Hematopoietic multipotent progenitor cell (in vitro differentiated cells): ENCODE measurements at places on chromosomes 13 and 19. TPM values are rescaled to one million over a fixed set of nuclear protein-coding genes. Genes with fewer than 3 reads are reported as not detected.

The RYR1 gene
- total RNA-seq, result 2.7 TPM

The ZNF358 gene
- 25.6 TPM for total RNA-seq

The PEX11G gene
- 4.8 TPM for total RNA-seq

The LIM2 gene
- not detected for total RNA-seq

The CYP4F2 gene
- 1.3 TPM for total RNA-seq

The ZNF525 gene
- total RNA-seq, result 8.6 TPM

The TJP3 gene
- 1.1 TPM for total RNA-seq

The ATCAY gene
- total RNA-seq, result under 0.01 TPM

The IRGC gene
- not detected for total RNA-seq

The FBXO46 gene
- 19.1 TPM for total RNA-seq

The ADGRE3 gene
- under 0.01 TPM for total RNA-seq

The CEACAM3 gene
- total RNA-seq, result 0.27 TPM

The NCR1 gene
- total RNA-seq, result 11.3 TPM

The FXYD7 gene
- not detected for total RNA-seq

The SPTBN4 gene
- total RNA-seq, result 0.27 TPM

The BEST2 gene
- total RNA-seq, result not detected

The VSIG10L gene
- 0.81 TPM for total RNA-seq
